ENCODE measurements at places on chromosomes 7 and 10.

GRCh38 chr7:80873140-80873539, 45.7 kb downstream of the SEMA3C start:
- DNase-seq, result no peak

DNA sequence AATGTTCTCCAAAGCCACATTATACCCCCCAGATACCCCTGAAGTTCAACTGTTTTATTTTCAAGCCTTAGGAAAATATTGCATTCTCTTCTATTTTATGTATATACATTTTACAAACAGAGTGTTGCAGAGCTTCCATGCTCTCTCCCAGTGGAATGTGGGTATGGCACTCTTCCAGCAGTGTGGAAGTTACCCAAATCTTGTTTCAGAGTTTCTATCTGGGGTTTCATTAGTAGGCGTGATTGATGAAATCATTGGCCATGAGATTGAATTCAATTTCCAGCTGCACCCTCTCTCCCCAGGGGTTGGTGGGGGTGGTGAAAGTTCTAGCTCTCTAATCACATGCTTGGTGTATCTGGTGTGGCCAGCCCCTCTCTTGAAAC, 350.4 kb downstream of the RPS24 start:
- no peak for DNase-seq

DNA sequence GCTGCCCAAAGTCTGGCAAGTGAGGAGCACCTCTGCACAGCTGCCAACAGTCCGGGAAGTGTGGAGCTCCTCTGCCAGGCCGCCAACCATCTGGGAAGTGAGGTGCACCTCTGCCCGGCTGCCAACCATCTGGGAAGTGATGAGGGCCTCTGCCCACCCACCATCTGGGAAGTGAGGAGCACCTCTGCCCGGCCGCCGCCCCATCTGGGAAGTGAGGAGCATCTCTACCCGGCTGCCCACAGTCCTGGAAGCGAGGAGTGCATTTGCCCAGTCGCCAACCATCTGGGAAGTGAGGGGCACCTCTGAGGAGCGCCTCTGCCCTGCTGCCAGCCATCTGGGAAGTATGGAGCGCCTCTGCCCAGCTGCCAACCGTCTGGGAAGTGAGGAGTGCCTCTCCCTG, 893.7 kb downstream of the TYW1 start:
- no peak for DNase-seq

GRCh38 chr7:119969763-119970162, 303.2 kb upstream of the KCND2 start:
- no peak for DNase-seq

DNA sequence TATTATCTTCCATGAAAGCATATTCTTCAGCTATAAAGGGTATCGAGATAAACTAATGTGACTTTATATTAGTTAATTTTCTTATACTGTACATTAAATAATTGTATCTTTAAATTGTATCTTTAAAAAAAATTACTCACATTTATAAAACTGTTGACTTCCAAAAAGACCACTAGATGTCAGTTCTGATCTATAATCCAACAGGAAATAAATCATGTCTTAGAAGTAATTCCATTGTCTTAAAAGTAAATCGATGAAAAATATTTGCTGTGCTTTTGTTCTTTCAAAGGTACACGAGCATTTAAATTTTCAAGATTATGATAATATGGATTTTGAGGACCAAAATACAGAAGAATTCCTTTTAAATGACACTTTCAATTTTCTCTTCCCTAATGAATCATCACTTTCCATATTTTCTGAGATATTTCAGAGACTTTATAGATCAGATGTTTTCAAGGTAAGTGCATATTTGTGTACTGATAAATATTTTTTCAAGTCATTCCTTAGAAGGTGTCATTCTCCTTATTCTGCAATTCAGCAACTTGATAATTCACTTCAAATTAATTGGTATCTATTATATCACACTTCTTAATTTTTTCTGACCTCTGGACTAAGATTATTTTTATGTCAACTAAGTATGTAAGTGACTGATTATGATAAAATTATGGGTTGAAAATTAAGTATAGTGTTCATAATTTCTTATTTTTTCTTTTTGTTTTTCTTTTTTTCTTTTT, 138.5 kb downstream of the CPED1 start:
- no peak for DNase-seq

- DNase-seq, result no peak
These were observed 253.6 kb upstream of the NPVF start for GRCh38 chr7:25481891-25482290.

DNA sequence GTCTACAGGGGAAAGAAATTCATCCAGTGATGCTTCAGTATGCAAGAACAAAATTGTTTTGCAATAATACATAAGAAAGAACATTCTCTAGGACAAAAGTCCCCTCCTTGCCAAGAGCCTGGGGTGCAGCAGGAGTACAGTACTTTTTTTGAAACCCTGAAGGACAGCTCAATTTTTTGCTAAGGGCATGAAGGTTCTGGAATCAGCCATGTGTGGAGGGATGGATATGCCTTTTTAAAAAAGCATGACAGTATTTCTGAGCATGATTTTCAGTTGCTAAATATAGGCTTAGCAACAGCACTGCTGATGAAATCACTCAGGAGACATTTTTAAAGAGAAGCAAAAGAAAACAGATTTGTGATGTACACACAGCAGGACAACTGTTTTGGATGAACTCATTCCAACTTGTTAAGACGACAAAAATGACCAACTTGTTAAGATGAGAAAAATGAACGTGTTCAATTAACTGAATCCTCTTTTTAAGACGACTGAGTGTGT, 39.3 kb downstream of the HBP1 start:
- no peak for DNase-seq

DNA sequence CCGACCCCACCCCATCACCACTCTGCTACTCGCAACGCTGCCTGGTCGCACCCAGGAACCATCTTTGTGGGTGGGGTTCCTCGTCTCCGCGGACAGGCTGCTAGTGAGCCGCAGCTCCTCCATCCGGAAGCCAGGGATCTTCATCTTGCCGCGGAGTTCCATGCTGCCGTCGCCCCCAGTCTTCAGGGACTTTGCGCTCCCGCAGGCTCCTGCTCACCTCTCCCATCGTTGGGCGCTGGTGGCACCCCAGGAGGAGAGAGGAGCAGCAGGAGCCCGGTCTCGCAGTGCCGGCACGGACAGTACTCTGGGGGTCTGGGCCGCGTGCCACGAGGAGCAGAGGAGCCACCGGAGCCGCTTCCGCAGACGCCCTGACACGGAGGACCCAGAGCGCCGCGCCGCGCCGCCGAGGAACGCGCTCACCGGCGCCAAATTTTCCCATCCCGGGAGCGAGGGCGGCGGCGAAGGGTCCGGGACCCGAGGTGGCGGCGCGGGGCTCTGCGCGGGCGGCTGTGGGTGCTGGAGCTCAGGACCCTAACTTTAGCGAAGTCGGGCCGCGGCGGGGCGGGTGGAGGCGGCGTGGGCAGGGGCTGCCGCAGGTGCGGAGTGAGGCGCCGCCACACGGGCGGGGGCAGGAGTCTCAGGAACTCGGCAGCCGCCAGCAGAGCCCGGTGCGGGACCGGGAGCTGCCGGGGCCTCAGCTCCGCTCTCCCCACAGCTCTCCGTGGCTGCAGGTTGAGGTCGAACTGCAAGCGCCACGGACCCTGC, 750.1 kb upstream of the SORCS1 start:
- DNase-seq, result no peak

DNA sequence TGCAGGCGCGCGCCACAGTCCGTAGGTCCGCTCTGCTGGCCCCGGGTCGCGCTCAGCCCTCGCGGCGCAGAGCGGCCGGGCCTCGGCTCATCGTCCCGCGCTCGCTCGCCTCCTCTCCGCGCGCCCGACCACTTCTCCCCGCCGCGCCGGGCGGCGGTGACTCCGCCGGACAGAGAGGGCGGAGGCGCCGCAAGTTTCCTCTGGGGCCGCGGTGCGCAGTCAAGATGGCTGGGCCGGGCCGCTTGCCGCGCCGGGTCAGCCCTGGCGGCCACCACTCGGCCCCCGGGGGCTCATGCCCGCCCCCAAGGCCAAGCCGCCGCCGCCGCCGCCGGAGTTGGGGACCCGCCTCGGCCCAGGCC, 441 bp downstream of the FZD8 start:
- no peak for DNase-seq

- DNase-seq, result no peak
These were observed 24.6 kb upstream of the BMPER start for GRCh38 chr7:33880787-33881186.

DNA sequence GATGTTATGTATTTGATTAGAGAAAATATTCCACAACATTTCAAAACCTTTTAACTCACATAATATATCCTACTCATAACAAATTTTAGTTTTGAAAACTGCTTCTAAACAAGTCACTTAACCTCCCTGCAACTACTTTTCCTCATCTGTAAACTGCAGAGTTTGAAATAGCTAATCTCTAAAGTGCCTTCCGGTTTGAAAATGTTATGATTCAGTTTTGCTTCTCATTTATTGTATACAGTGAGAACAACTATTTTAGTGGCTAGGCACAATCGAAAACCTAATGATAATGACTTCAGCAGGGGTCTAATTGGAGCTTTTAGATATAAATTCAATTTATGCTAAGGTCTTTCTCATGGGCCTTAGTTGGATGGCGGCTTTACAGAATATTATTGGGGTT, 30.7 kb upstream of the TEX47 start:
- no peak for DNase-seq

- DNase-seq, result no peak
These were observed 50.1 kb upstream of the HDAC9 start for GRCh38 chr7:18445483-18445882.

DNA sequence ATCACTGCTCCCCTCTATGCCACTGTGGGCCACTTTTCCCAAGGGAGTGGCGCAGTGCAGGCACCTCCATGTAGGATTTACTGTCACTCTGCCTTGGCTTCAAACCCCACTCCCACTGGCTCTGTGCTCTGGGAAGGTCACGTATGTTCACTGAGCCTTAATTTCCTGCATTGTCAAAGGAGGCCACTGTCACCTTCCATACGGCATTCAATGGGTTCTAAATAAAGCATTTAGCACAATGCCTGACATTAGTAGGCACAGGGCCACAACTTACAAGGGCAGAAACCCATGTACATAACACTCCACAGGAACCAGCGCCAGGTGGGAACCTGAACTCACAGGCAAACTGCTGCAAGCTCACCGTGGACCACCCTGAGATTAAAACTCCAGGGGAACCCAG, 196.4 kb downstream of the USP6NL start:
- DNase-seq, result no peak

GRCh38 chr10:131350660-131351059, 39.1 kb upstream of the TCERG1L start:
- no peak for DNase-seq

DNA sequence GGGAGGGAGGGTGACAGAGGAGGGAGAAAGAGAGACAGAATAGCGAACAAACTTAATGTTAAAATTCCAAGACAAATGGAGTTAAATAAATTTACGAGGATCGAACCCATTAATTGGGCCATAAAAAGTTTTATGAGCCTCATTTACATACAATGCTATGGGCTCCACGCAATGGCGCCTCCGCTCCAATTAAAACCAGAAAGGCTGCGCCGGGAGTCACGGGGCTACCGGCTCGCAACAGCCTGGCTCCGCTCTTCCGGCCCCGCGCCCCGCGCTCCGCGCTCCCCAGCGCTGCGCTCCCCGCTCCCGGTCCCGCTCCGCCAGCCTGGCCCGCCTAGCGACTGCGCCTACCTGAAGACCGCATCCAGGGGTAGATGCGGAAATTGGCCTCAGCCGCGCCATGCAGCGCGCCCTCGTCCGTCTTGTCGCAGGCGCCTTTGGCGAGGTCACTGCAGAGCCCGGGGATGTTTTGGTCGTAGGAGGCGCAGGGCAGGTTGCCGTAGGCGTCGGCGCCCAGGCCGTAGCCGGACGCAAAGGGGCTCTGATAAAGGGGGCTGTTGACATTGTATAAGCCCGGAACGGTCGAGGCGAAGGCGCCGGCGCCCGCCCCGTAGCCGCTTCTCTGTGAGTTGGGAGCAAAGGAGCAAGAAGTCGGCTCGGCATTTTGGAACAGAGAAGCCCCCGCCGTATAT, 513 bp downstream of the HOXA7 start:
- DNase-seq, result no peak

DNA sequence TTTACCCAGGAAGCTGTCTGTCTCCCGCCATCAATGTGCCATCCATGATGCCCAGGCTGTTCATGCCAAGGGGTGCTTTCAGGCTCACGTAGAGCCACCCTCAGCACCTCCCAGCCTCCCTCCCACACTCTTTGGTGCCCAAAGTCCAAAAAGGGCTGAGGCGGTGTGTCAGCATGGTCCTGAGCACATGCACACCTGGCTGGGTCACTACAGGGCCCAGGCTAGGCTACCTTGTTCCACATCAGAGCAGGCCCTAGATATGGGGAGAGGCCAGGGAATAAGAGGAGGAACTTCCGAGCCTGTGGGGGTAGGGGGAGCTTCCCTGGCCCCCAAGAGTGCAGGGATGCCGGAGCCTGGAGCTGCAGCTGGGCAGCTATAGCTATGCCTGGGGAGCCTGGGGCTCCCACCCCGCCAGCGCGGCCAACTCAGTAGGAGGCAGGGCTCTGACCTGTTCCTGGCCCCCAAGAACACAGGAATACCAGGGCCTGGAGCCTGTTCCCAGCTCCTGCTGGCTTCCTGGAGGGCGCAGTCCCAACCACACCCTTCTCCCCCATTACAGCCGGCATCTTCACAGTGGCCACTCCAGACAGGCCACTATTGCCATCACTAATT, 133.2 kb upstream of the C7orf33 start:
- no peak for DNase-seq

GRCh38 chr10:97882142-97883091, 32.8 kb downstream of the GOLGA7B start:
- DNase-seq, result no peak

GRCh38 chr7:50355817-50356178, 51.3 kb downstream of the IKZF1 start:
- DNase-seq, result no peak

DNA sequence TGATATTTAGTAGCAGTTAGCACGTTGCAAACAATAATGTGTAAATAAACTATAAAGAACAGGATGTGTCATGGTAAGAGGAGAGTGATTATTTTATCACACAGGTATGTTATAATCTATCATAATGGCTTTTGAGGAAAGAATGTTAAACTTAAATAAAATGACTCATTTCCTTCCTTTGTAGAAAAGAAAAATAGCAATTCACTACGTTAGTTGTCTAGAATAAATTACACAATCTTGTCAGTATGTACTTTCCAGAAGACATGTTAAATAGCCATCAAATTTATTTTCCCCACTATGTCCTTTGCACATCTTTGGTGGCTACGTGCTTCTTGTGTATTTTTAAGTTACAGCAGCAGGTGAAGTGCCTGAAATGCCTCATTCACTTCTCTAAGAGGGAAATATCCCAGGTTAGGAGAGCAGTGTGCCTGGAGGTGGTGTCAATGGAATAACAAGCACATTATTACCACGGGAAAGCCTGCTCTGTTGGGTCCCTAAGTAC, 133.8 kb downstream of the SEMA3A start:
- no peak for DNase-seq

- no peak for DNase-seq
These were observed 23.4 kb upstream of the PRKCQ start for GRCh38 chr10:6603142-6604125.

All from activated T-helper 1 cell treated with anti-CD3 and anti-CD28 coated beads, Interleukin-2, amount 50 U/mL, for 16 hours (primary cell).